ENCODE measurements at places on chromosomes 1 and 21.

- DNase-seq: no peak
These were observed 2.0 kb downstream of the MTX1 start for GRCh38 chr1:155210314-155211104.

- peak; percentile 38 for DNase-seq
These were observed 24.8 kb upstream of the ACBD6 start for GRCh38 chr1:180527101-180527669.

DNA sequence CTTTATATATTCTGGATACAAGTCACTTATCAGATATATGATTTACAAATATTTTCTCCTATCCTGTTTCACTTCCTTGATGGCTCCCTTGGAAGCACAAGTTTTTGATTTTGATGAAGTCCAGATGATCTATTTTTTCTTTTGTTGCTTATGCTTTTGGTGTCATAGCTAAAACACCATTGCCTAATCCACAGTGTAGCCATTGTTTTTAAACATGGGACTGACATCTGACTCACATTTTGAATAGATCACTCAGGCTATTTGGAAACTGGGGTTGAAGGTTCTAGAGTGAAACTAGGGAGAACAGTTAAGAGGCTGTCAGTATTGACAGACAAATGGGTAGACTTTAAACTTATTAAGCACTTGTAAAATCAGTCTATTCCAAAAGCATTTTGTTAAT lies 16.6 kb downstream of the AK4 start:
- DNase-seq: no peak

DNA sequence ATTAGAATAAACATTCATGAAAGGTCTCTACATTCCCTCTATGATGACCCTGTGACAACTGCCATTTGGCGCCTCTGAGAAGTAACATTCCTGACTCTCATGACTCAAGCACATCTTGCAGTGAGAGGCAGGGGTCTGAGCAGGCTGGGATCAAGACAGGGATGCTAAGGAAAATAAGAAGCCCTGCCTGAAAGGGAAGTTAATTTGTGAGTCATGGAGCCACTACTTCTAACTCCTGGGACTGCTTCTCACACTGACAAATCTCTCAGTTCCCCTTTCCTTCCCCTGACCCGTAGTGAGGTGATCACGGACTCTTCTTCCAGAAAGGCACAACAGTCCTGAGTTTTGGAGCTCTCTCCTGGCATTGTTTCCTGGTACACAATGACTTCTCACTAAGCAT lies 231.9 kb downstream of the TNR start:
- no peak for DNase-seq

DNA sequence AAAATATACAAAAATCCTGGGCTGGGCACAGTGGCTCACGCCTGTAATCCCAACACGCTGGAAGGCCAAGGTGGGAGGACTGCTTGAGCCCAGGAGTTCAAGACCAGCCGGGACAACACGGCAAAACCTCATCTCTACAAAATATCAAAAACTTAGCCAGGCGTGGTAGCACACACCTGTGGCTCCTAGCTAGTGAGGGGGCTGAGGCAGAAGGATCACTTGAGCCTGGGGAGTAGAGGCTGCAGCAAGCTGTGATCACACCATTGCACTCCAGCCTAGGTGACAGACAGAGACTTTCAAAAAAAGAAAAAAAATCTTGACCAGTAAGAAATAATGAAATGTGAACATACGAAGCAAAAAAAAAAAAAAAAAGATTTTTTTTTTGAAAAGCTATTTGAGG lies 52.1 kb downstream of the ARID4B start:
- DNase-seq: no peak
